ENCODE measurements at places on chromosomes 16 and 17.

DNA sequence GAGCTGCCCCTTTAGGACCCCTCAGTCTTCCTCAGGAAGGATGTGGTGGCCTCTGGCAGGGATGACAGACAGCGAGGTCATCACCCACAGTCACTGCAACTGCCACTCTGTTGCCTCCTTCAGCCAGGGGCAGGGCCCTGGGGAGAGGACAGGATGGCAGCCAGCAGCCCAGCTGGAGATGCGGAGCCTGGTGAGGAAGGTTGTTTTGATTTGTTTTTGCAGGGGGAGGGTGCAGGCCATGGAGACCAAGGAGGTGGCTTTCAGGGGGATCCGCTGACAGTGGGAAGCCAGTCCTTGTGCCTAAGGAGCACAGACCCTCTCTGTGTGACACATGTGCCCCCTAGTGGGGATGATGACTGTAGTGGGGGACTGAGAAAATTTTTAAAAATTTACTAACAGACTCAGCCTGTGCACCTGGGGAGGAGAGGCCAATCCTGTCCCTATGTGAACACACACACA lies 7.4 kb downstream of the PRCD start:
- DNase-seq, result peak; percentile 70

DNA sequence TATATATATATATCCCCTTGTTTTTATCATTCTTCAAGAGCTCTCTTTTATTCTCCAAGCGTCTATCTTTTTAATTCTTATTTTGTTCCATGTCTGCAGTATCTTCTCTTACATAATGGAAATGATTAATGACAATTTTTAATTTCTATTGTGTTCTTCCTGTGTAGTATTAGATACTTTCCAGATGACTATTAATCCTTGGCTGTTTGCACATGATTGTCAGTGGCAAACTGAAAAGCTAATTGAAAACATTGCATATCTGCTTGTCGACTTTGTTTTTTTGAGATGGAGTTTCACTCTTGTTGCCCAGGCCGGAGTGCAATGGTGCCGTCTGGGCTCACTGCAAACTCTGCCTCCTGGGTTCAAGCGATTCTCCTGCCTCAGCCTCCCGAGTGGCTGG lies 124.7 kb downstream of the BCAS3 start:
- DNase-seq, result no peak

DNA sequence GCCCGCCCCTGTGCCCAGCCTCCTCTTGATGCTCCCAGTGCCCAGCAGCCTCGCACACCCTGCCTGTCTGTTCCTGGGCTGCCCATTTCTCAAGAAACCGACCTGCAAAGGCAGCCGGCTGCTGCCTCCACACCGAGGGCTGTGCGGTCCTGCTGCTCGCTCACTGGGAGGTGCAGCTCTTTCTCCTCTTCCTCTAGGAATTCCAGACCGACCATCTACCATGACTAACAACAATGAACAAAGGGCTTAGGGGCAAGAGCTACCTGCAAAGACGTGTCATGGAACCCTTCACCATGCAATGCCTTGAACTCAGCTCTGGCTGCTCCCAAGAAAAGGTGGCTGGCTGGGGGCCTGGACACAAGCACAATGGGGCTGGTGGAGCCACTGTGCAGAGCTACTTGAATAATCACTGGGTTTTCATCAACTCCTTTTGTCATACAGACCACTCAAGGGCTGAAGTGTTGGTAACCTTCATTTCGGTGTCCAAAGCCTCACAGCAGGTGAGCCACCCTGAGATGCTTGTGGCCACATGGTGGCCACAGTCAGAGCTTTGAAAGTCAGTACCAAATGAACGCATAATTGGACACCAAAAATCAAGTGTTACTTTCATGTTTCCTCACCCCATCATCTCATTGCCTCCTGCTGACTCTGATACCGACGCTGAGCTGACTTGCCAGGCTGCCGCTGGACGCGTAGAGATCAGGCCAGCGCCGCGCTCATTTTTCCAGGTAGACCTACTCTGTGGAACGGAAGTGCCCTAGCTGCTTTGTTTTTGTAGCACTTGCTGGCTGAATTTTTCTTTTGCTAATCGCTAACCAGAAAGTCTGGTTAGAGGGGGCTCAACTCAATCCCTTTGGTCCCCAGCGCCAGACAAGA lies 19.8 kb downstream of the CYB561 start:
- DNase-seq, result no peak

- DNase-seq, result no peak
Observed at GRCh38 chr16:25841761-25842160, 150.0 kb downstream of the HS3ST4 start.

DNA sequence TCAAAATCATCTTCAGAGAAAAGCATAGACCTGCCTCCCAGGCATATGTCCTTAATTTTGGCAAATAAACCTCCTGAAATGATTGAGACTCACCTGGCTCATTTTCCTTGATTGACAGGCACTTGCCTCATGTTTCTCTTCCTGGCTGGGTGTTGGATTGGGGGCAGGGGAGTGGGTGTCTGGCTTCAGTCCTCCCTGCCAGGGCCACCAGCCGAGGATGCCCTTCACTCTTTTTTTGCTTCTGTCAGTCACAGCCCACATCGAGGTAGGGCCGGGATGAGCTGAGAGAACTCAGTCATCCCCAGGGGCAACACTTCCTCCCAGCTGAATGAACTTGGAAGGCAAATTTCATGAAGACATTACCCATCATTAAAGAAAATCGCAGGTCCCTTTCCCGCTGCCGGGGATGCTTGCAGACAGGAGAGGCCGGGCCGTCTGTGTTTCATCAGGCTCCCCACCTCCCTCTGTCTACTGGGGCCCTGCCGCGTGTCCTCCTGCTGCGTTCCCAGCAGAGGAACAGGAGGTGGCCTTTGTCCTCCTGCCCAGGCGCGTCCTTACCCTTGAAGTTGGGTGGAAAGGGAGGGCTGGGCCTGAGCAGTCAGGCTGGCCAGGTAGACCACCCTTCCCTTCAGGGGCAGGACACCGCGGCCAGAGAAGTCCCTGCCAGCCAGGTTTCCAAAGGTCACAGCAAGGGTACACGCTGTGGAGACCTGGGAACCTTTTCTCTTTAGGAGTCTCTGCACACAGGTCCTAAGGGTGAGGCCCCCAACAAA lies 11.2 kb upstream of the DNAH17 start:
- DNase-seq, result no peak

DNA sequence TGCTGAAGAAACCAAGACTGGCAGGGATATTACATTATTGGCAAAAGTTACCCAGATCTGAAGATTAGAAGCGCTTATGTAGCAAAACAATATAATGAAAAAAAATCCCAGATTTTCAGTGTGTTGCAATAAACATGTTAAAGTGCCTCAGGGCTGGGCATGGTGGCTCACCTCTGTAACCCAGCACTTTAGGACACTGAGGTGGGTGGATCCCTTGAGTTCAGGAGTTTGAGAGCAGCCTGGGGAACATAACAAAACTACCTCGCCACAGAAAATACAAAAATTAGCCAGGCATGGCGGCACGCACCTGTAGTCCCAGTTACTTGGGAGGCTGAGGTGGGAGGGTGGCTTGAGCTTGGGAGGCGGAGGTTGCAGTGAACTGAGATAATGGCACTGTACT lies 6.8 kb downstream of the ZNF207 start:
- DNase-seq, result no peak

DNA sequence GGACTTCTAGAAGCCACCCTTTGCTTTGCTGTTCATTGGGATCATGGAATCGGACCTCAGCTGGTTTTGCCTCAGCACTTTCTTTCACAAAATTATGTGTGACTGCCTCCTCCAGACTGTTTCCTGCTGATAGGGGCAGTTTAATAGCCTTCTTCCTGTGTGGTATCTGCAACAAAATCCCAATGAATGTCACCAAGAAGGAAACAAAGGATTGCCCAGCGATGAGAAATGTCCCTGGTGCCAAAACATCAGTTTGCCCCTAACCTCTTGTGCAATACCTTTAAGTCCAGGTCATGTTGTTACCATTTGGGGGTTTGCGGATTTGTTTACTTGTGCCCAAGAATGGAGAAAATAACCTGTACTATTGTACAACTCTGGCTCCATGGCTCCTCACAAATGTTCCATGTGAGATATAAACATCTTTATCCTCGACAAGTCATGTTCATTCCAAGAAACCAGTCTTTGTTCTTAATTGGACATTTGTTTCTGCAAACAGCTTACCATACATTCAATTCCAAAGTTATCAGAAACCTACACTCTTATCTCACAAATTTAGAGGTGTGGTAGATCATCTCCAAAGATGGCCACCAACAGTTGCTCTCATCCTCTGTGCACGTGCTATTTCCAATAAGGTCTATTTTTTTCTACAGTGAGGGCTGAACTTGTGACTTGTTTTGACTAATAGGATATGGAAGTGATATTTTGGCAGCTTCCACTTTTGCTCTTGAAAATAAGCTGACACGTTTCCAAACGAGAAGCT lies 14.8 kb downstream of the TAC4 start:
- no peak for DNase-seq

GRCh38 chr16:11833951-11834695 lies 17.2 kb downstream of the RSL1D1 start:
- DNase-seq, result no peak

GRCh38 chr17:79400989-79401703 lies 209.7 kb downstream of the RBFOX3 start:
- peak; percentile 78 for DNase-seq

DNA sequence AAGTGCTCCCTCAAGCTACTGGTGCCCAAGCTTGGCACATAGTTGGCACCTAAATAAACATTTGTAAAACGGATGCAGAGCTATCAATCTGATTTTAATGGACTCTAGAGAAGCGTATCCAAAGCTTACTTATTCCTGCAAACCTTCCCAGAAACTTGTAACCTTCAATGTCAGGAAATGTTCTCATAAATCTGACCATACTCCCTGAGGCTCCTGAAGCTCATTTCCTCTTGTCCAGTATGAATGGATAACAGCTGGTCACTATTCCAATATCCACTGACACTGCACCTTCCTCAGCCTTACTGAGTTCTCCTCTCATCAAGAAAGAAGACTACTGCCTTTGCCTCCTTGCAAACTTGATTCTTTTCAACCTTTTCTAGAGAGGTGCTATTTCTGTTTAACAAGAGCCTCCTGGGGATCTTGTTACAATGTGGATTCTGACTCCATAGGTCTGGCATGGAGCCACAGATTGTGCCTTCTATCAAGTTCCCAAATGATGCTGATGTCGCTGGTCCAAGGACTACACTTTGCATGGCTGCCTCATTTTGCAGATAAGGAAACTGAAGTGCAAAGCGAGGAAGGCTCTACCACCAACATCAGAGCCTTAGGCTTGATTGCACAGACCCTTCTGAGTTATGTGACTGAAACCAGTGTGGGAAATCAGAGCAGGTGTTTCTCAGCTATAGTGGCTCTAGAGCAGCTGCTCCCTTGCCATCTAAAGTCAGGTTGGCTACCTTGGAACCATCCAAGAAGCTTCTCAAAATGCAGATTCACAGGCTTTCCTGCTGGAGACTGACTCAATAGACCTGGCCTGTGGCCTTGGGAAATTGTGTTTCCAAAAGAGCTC lies 377.8 kb downstream of the SOX9 start:
- DNase-seq, result no peak

GRCh38 chr17:20072692-20072992 lies 63.5 kb downstream of the SPECC1 start:
- DNase-seq, result no peak

DNA sequence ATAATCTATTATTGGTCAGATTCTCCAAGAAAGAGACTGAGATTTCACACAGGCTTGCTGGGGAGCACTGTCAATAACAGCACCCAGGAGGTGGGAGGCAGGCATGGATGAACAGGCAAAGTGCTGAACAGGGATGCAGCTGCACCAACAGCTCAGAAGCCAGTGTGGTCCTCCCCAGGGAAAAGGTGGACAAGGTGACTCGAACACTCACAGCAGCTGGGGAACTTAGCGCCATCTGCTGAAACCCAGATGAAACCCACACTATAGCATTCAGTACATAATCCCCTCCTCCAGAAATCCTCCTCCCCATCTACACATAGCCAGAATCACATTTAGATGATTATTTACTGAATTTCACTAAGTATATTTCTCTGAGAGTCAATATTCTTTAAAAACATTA lies 255.2 kb upstream of the WSB1 start:
- no peak for DNase-seq

DNA sequence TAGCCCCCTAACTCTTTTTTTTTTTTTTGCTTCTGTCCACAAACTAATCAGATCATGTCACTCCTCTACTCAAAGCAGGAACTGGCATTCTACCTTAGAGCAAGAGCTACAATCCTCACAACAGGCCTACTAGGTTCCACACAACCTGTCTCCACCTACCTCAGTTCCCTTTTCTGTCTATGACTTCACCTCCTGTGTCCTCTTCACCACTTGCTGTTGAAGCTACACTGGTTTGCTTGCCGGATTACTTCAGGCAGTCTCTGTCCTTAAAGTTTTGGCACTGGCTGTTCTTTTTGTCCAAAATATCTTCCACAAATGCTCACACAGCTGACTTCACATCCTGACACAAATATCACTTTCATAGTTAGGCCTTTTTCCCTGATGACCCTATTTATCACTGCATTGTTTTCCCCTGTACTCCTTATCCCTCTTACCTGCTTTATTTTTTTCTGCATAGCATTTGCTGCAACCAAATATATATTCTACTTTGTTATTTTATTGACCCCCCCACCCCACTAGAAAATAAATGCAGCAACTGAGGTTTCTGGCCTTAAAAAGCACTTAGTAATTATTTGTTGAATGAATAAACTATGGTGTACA lies 72.0 kb downstream of the KANSL1 start:
- no peak for DNase-seq

- DNase-seq, result no peak
Observed at GRCh38 chr16:30775131-30775391, 11.9 kb downstream of the ZNF629 start.

- DNase-seq, result no peak
Observed at GRCh38 chr17:21774263-21774662, 81.9 kb downstream of the KCNJ18 start.

- DNase-seq, result no peak
Observed at GRCh38 chr17:6456914-6457687, 12.8 kb downstream of the PIMREG start.

DNA sequence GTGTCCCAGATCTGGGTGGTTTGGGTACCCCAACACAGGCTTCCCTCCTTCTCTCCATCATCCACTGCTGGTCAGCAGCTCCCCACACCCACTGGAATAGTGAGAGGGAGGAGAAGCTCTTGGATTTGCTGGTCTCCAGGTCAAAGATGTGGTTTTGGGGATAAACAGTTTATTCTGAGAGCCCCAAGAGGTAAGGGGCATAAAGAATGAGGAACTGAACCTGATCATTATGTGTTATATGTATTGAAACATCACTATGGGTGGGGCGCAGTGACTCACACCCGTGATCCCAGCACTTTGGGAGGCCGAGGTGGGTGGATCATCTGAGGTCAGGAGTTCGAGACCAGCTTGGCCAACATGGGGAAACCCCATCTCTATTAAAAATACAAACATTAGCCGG lies 3.9 kb downstream of the DPEP2 start:
- DNase-seq, result peak; percentile 59

DNA sequence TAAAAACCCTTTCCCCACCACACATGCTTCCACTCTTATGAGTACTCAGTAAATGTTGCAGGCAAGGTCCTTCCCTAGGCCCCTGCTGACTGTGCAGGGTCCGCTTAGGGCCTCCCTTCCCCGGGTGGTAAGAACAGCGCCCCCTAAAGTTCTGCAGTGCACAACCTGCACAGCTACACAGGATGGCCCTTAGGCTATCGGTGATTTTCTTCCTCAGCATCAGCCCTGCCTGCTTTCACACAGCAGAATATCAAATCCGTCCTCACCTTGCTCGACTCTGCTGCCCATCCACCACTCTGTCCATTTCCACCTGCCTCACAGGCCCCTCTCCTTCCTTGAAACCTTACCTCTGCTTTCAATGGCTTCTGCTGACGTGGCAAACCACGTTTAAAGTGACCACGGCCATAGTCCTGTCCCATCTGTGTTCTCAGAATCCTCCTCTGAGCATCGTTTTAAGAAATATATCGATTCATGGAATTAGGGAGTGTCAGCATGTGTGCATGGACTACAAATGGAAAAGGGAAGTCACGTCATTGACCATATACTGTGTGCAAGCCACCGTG lies 51.4 kb upstream of the TMEM132E start:
- no peak for DNase-seq

Data from stimulated activated naive CD8-positive, alpha-beta T cell treated with anti-CD3 and anti-CD28 coated beads, Interleukin-15, Interleukin-2, amounts not matched to agents 100 U/mL and 50 U/mL, for 24 hours (primary cell).